Left forelimb (tissue), 1 donor: ENCODE measurements at places on chromosomes 1 and 21.

DNA sequence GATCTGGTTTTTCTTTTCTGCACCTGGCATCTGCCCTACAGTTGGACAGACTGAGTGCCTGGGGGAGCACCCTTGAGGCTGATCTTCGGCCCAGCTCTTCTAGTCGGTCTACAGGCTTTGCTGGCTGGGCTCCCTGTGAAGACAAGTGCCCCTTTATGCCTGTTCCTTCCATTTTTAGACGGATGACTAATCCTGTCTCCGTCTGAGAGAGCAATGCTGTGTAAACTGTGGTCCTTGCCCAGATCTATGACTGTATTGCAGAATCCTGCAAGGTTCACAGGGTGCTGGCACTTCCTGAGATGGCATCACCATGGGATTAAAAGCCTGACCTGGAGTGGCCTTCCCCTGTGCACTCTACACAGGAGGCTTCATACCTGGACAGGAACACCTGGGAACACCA is 47.6 kb upstream of the SAMD13 start:
- no peak for DNase-seq

GRCh38 chr1:117886101-117886795 is 43.2 kb downstream of the GDAP2 start:
- DNase-seq = no peak

DNA sequence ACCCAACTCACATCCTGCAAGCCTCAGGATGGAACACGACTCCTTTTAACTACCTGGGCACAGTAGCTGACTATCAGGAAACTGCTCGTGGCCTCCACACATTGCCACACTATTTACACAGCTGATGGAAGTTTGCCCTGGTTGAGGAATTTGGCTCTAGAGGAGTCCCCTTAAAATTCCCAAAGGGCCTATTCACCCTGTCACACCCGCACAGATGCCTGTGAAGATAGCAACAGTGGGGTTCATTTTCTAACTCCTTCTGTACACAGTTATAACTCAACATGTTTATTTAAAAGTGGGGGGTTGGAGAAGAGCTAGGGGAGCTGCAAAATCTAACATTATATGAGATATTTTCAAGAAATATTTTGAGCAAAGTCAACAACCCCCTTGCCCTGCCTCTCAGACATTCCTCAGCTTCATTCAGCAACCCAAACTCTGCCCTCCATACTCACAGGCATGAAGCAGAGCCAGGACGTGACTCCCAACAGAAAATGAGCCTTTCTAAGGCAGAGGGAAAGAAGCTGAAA is 35.8 kb upstream of the CCN1 start:
- DNase-seq = no peak

DNA sequence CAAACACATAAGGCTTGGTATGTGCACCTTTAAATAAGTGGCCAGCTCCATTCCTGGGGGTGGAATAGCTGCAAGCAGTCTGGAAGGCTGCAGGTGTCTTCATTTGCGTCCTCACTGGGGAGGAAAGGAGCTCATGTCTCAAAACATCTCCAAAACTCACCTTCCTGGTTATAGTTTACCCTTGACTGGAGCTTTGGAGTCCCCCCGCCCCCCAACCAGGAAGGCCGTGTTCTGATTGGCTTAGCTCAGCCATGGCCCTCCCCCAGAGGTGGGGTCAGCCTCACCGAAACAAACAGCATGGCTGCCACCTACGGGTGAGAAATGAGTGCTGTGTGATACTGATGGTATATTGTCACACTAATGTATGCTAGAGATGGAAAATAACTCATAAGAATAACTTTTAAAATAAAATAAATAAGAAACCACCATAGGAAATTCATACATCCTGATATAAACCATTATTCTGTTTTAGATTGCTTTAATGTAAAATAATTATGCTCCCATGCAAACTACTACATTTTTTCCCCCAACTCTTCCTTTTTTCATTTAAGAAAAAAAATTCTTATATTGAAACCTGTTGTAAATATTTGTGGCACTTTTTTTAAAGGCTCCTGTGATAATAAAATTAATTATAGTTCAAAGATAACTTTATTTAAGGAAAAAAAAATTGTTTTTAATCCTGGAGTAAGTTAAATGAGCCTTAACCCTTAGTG is 90.8 kb downstream of the ZP4 start:
- DNase-seq = no peak
